ENCODE measurements at places on chromosomes 4 and X.

GRCh38 chr4:41366911-41367517, 110.3 kb downstream of the UCHL1 start:
- no peak for DNase-seq

- DNase-seq = no peak
These were observed 214.6 kb downstream of the PALLD start for GRCh38 chr4:168711197-168712140.

GRCh38 chr4:105896461-105896942, 1.2 kb downstream of the NPNT start:
- no peak for DNase-seq

DNA sequence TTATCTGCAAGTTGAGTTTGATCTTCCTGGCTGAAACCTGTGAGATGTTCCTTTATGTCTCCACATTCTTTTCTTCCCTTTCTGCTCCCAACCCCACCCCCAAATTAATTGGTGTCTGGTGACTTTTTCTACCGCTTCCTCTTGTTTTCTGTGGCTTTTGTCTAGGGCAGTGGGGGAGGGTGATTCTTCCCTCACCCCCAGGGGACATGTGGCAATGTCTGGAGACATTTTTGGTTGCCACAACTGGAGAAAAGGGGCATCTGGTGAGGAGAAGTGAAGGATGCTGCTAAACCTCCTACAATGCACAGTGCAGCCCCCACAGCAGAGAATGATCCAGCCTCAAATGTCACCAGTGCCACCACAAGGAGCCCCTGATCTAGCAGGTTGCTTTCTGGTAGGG, 152.9 kb downstream of the NHS start:
- no peak for DNase-seq

- DNase-seq = no peak
These were observed 2.7 kb downstream of the EPHA5 start for GRCh38 chr4:65667506-65668041.

GRCh38 chr4:106830879-106831278, 205.2 kb downstream of the DKK2 start:
- DNase-seq = no peak

- DNase-seq = no peak
These were observed at the start of gene PAK3 for GRCh38 chrX:111095974-111096895. TSS of gene PAK3 (plus strand) at chrX:111096191. CDS start at chrX:111123104, 26,913 bp downstream.

Measured in GM18507 (cell line).